ENCODE measurements at places on chromosomes 12 and 14.

DNA sequence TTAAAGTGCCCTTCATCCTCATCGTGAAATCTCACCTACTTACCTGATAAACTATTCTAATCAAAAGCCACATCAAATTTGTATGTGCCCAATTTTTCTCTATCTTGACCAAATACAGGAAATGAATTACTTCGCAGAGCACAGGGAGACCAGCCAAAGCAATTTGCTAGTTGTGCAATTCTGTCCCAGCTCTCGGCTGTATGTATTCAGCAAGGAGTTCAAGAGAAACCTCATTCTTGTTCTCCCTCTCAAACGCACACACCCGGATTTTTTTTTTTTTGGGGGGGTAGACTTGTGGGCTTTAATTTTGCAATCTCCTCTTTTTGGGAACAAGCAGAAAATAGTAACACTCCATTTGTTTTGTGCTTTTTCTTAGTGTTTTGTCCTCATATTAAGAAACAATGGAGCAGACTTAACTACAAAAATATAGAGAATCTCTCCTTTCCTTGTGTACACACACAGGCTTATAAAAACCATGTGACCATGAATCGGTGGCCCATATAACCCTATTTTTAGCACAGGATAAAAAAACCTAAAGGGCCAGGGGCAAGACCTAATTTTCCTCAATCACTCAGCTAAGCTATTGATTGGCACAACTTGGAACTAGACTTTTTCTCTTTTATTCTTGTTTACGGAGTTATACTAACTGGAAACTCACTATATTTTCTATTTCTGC, 64.2 kb downstream of the MBIP start:
- no peak for DNase-seq

DNA sequence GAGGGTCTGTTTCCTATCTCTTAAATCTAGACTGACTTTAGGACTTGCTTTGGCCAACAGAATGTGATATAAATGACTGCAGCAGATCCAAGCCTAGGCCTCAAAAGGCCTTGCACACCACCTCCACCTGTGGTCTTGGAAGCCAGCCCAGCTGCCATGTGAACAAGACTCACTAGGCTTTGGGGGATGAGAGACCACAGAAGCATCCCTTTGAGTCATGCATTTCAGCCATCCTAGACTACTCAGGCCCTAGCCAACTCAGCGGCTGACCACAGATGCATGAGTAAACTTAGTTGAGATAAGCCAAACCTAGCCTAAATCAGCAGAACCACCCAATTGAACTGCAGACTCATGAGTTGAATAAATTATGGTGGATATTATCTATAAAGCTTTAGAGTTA, 87.7 kb downstream of the KCNH5 start:
- DNase-seq, result peak; percentile 96

- no peak for DNase-seq
Measured at GRCh38 chr14:64993266-64993930, 6.7 kb downstream of the FNTB start.

DNA sequence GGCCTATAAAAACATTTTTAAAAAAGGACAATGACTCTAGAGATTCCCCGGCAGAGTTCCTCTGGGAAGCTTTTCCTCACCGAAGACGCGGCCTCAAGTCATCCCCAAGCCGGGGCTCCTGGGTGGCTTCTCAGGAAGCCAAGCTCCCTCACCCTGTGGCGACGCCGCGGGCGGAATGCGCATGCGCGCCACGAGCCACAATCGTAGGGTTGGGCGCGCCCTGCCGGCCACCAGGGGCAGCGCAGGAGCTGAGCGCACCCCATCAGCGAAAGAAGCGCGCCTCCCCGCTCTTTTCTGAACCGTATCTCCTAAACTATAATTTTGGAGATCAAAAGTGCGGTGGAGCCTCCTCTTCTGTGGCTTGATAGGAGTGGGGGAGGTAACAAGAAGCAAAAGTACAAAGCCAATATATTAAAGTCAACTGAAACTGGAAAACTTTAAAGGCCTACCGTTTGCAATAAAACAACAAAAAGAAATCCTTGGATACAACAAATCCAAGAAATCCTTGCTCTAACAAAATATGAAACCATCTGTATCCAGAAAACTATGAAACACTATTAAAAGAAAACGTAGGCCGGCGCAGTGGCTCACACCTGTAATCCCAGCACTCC, 17.4 kb upstream of the CHFR start:
- peak; percentile 38 for DNase-seq

GRCh38 chr14:87175175-87175574, 817.8 kb downstream of the GALC start:
- no peak for DNase-seq

GRCh38 chr12:75656648-75657047, 145.2 kb upstream of the KRR1 start:
- DNase-seq, result peak; percentile 88

DNA sequence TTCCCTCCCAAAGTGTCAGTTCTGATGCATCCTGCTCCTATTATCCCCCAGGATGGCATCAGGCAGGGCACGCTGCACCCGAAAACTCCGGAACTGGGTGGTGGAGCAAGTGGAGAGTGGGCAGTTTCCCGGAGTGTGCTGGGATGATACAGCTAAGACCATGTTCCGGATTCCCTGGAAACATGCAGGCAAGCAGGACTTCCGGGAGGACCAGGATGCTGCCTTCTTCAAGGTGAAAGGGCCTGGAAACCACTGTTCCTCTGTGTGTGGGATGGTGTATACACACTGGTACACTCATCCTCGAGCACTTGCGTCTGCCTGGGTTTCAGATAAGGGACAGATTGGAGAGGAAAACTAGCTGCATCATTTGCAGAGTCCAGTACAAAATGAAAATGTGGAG, 1.0 kb downstream of the IRF9 start:
- no peak for DNase-seq

- DNase-seq, result no peak
Measured at GRCh38 chr12:119328111-119328510, 6.4 kb upstream of the CCDC60 start.

DNA sequence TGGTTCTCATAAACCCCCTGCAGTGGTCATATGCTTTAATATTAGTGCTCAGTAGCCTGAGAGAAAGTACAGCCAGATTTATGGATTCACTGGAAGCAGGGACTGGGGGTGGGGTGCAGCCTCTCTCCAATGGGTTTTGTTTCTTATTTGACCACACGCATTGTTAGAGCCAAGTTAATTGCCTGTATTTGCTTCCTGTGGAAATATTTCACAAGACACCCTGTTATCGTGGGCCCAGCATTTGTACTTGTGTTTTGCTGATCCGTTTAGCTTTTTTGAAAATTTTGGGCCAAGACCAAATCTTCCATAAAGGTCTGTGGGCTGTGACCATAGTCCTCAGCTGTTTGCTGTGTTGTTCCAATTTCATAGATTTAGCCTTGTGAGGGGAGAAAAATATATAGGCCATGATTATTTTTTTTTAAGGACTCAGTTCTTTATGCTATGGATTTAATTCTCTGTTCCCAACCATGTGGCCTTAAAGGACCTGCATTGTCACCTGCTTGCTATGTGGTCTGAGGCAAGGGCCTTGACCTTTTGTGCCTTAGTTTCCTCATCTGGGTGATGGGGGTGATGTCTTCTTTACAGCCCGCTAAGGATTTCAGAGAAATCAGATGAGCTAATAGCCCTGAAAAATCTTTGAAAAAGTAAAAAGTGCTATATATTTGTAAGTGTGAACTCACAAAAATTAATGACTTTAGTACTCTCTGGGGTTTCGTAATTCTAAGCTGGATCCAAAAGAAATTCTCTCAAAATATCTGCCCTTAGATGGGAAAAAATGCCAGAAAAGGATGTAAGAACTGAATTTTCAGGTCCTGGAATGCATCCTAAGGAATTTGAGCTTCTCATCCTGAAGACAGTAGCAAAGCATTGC, 370.2 kb downstream of the DPF3 start:
- no peak for DNase-seq

GRCh38 chr12:89951050-89951693, 242.5 kb upstream of the ATP2B1 start:
- DNase-seq, result peak; percentile 60

DNA sequence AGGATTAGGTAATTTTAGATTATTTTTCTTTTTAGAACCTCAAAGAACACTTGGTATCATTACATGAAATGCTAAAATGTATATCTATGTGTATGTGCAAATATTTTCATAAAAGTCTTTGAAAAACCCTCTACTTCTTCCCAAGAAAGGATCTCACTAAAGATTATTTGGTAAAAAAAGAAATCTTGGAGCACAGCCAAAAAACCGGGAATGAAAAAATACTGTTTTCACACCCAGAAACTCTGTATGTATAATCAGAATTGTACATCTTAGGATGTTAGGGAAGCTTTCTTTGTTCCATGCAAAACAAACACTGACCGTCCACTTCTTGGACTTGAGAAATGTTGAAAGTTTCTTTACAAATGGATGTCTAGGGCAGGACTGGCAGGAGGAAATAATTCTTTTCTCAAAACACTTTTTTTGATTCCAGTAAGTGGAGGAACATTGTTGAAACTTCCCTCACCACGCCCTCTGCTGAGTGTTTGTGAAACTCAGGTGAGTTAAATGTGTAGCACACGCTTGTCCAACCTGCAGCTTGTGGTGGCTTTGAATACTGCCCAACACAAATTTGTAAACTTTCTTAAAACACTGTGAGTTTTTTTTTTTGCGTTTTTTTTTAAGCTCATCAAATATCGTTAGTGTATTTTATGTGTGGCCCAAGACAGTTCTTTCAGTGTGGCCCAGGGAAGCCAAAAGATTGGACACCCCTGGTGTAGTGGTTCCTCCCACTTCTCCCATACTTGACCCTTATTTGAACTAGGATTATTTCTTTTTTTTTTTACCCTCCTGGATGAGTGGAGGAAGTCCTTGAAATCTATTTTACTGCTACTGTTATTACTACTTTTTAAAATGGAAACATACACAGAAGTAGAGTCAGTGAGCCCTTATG, 26.6 kb downstream of the FBXO34 start:
- DNase-seq, result no peak

GRCh38 chr14:28744126-28744525, 22.5 kb upstream of the FOXG1 start:
- no peak for DNase-seq

- DNase-seq, result no peak
Measured at GRCh38 chr12:26046906-26047305, 77.9 kb downstream of the BHLHE41 start.

- DNase-seq, result no peak
Measured at GRCh38 chr12:126027825-126028224, 962.6 kb downstream of the AACS start.

DNA sequence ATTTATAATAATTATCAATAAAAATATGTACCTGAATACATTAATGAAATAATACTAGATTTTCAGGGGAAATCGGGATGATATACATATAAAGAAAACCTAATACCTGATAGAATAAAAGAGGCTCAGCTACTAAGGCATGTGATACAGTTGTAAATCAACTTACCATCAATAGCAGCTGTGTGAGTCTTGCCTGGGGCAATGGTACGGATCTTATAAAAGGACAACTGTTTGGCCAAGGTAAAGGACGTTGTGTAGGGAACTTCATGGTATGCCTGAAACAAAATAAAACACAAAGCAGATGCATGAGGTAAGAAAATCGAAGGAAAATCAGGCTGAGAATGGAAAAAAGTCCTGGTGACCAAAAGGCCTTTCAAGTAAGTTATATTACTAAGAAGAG, 25.4 kb downstream of the NEK9 start:
- no peak for DNase-seq

- DNase-seq, result peak; percentile 39
Measured at GRCh38 chr12:85951823-85952222, 77.7 kb downstream of the NTS start.

DNA sequence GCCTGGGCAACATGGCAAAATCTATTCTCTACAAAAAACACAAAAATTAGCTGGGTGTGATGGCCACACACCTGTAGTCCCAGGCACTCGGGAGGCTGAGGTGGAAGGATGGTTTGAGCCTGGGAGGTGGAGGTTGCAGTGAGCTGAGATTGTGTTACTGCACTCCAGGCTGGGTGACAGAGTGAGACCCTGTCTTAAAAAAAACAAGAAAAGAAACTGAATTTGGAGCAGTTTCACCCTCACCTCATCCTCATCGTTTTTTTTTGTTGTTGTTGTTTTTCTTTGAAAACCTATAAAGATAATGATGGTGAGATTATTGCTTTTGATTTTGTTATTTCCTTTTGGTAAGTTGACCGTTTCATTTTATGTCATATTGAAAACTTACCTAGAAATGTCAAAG, 60.7 kb downstream of the SLC38A6 start:
- DNase-seq, result no peak

DNA sequence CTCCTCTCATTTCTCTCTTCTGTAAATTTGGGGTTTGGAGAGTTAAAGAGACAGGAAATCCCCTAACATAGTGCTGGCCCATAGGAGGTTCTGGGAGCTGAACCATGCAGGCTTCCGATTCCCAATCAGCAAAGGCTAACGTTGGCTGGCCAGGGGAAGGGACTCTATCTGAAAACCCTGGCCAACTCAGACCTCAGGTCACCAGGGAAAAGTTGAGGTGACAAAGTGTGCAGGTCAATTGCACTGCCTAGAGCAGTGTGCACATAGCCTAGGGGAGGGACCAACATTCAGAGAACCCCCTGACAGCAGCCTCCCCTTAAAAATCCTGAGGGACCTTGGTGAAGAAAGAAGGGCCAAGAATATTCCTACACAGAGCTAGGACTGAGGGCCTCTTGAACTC, 38.9 kb downstream of the TTC7B start:
- no peak for DNase-seq

GRCh38 chr14:104794993-104795780, at the start of gene AKT1:
Gene AKT1 (minus strand): TSS chr14:104795748. CDS start chr14:104792643, 3,105 bp downstream.
- DNase-seq, result no peak

GRCh38 chr12:57590479-57590863, 521 bp upstream of the PIP4K2C start:
- DNase-seq, result no peak

DNA sequence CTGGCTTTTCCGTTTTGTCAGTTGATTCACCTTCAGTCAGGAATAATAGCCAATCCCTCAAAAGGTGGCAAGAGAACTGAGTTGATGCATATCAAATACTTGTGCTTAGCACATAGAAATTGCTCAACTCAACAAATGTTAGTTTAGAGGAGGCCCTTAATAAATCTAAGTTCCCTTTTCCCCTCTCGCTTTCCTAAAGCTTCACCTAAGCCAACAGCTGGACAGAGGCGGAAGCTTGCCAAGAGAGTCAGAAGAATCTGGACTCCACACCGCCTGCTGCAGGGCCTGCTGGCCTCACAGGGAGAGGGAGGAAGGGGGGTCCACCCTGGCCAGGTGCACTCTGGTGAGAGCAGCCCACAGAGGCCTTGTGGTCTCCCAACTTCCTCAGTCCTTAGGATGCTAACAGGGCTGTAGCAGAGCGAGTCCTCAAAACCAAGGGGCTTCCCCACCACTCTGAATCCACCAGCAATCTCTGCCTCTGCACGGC, 213.1 kb downstream of the CHST11 start:
- DNase-seq, result peak; percentile 48
